ENCODE measurements at places on chromosomes 3 and 15.

DNA sequence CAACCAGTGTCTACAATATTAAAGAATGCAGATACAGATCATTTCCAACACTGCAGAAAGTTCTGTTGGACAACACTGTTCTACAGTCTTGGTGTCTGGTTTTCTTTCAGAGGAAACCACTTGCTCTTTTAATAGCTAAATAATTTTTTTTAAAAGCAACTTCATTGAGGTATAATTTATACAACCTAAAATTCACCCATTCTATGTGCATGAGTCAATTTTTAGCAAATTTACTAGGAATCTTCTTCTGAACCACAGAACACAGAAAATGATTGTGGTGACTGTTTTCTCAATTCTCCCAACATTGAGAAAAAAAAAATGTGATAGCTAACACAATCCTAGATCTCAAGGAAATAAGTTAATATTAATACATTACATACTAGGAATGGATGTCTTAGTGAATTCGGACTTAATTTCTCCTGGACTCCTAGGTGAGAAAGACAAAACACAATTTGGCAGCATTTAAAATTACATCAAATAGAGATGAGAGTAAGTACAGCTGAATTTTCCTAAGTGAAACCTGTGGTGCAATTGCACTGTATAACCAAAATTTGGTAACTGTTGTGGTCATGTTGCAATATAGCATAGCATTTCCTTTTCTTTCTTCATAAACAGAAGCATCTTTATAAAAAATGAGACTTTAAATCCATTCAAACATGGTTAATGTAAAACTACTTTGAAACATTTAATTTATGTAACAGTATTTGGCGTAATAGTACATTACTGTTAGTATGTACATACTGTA is 15.3 kb upstream of the PLCL2 start:
- no peak for DNase-seq

GRCh38 chr15:87863152-87863551 is 393.4 kb downstream of the NTRK3 start:
- DNase-seq = no peak

DNA sequence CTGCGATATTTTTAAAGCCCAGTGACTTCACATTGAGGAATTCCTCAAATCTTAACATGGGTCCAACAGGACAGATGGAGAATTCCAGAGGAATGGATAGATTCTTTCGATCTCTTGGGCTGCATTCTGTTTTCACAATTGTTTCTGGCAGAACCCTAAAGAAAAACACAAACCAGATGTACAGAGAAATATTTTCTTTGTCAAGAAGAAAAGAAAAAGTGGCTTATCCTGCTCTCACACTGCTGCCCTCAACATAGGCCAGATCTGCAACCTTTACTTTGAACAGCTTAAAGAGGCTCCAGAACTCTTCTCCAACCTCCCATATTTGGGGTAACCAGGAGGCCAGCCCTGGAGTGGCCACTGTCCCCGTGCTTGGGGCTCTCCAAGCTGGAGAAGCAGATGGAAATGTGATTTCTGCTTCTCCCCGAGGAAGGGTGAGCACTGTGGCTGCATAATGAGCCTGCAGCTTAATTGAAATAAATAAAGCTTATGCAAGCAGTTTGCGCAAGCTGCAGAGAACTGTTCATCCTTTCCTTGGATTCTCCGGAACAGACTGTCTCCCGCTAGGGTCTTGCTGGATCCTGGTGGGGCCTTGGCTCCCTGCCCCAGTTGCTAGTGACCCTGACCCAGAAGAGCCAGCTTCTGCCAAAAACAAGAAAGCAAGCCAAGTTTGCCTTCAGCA is 453.2 kb upstream of the PROK2 start:
- DNase-seq = no peak

GRCh38 chr3:25427563-25427941 is 511 bp upstream of the RARB start:
- DNase-seq = no peak

GRCh38 chr3:15303728-15304127 is 28.7 kb downstream of the SH3BP5 start:
- no peak for DNase-seq

DNA sequence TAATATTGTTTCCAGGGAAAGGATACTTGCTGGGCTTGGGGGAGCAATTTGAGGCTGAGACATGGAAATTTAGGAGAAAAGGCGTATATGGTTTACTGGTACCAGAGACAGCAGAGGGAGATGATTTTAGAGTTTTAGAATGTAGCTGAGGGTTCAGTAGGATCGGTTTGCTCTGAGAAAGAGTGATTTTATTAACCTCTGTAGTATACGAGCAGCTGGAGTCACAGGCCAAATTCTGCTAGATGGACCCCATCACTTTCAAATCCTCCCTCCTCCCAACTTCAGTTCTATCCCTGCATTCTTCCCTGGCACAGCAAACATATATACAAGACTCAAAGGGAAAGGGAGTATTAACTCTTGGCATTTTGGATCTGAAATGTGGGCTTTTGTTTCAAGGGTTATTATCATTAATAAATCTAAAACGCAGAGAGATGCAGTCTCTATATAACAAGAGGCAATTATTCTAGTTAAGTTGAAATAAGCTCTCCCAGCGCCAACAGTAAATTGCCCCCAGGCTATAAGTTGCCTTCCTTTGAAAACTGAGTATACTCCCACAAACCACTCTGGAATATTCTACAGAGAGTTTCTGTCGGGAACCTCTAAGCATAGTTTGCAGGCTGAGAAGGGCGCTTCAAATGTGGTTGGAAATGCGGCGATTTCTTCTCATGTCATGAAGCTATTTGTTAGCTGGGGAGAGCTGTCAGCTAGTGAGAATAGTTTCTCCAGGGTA is 5.4 kb downstream of the CRABP1 start:
- DNase-seq = no peak

GRCh38 chr3:123431658-123432324 is 17.1 kb downstream of the ADCY5 start:
- DNase-seq = no peak

GRCh38 chr15:70625438-70625837 is 137.9 kb downstream of the UACA start:
- no peak for DNase-seq

DNA sequence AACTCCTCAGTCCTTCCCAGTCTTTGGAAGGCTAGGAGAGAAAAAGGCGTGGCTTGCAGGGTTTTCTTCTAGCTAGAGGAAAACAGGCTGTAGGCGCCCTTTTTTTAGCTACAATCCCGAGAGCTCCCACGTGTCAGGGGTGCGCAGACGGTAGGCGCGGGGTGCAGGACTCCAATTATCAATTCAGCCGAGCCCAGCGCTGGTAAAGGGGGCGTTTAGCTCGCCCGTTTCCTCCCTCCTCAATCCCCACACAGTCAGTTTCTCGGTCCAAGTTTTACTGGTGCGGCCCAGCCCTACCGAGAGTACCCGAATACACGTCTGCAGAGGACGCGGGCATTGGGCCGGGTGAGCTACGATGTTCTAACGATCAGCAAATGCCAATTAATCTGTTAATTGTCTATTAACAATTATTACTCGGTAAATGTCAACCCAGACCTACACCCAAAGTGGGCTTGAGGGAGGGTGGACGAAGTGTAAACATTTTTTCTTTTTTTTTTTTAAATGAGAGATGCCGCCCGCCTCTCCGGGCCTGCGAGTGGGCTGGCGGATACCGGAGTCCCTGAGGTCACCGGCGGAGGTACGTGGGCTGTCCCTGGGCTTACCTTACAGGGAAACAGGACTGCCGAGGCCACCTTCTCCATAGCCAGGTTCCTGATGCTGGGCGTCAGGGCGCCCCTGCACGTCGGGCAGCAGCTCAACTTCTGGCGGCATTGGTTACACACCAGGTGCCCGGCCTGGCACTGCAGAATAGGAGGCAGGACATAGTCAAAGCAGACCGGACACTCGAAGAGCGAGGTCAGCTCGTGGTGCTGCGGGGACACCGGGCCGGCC is 923 bp downstream of the SIAH2 start:
- no peak for DNase-seq

DNA sequence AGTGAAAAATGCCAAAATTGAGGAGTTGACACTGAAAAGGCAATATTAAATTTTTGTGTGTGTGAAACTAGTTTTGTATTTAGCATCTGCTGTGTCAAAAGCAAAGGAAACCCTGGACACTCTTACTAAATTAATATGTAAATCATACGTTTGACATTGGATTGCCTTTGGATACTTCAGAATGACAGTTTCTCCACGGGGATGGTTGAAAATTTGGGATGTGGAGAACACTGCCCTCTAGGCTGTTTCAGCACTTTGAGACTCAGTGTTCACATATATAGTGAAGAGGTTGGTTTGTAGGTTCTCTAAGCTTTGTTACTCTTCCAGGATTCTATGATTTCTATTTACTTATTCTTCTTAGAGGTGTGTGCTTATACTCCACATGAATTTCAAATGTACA is 3.0 kb downstream of the ROBO2 start:
- DNase-seq = no peak

DNA sequence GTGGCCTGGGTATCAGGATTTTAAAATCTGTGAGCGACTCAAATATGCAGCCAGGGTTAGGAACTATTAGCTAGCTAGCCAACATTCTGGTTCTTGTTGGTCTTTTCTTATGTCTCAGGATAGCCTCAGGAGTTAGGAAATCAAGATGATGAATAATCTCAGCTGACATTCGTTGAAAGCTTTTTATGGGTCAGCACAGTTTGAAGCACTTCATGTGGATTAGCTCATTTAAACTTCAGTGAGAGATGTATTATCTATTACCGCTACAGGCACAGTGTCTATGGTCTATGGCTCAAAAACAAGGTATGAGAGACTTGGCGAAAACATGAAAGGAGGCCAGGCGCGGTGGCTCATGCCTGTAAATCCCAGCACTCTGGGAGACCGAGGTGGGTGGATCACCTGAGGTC is 187.5 kb upstream of the THRB start:
- no peak for DNase-seq

All from stimulated activated CD8-positive, alpha-beta memory T cell treated with anti-CD3 and anti-CD28 coated beads, Interleukin-4, amount 100 ng/mL, for 1 hour (primary cell).